ENCODE measurements at places on chromosomes 6 and 20.
A peak's percentile ranks its signal among the peaks of the same experiment; 100 is the strongest.

- no peak for DNase-seq
Measured at GRCh38 chr20:37520419-37520955, 563 bp upstream of the NNAT start.

GRCh38 chr6:69664551-69664950 lies 132.3 kb downstream of the LMBRD1 start:
- DNase-seq = no peak

- DNase-seq = no peak
Measured at GRCh38 chr6:13278991-13279390, 49.3 kb downstream of the TBC1D7 start.

GRCh38 chr20:49203011-49203410 lies 14.9 kb upstream of the STAU1 start:
- no peak for DNase-seq

DNA sequence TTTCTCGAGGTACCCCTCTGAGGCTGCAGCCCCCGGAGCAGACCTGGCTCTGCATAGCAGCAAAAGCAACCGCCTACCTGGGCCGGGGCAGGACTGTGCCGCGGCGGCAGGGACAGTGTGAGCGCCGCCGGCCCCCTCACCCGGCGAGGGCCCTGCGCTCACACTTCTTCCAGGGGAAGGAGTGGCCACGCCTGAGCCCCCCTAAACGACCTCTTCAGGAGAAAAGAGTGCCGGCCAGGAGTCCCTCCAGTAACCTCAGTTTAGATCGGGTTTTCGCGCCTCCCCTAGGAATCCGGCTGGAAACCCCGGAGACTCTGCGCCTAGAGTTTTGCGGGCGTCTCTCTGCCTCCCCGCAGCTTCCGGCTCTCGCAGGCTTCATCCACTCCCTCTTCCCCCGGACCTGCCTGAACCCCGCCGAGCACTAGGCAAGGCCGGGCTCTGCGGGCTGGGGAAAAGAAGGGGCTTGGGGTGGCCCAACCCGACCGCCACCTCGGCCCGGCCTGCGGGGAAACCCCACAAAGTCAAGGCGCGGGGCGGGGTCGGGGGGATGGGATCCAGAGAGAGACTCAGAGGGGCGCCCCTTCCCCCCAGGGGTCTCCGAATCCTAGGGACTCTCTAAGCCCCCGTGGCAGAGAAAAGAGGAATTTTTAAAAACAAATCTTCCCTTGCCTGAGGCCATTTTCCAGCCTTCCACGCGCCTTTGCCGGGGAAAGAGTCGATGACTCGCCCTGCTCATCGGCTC lies 558 bp downstream of the LINC00237 start:
- DNase-seq = no peak

DNA sequence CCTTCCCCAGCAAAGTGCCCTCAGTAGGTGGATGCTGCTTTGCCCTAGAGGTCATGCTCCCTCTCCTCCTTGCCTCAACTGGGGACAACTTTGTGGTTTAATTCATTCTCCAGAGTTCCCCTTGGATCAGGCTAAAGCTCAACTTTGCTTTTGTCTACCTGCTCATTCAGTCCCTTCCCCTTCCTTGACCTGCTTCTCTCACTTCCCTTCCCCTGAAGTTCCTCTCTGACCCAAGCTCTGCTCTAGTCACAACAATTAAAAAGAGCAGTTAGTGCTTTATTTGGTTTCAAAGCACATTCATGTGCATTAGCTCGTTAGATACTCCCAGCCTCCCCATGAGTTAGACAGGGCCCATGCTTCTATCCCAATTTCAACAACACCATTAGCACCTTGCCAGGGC lies 71.3 kb downstream of the DZANK1 start:
- DNase-seq = no peak

GRCh38 chr20:31770243-31770642 lies 31.2 kb downstream of the TPX2 start:
- DNase-seq = no peak

- DNase-seq = no peak
Measured at GRCh38 chr6:146357578-146358430, 185.8 kb upstream of the RAB32 start.

DNA sequence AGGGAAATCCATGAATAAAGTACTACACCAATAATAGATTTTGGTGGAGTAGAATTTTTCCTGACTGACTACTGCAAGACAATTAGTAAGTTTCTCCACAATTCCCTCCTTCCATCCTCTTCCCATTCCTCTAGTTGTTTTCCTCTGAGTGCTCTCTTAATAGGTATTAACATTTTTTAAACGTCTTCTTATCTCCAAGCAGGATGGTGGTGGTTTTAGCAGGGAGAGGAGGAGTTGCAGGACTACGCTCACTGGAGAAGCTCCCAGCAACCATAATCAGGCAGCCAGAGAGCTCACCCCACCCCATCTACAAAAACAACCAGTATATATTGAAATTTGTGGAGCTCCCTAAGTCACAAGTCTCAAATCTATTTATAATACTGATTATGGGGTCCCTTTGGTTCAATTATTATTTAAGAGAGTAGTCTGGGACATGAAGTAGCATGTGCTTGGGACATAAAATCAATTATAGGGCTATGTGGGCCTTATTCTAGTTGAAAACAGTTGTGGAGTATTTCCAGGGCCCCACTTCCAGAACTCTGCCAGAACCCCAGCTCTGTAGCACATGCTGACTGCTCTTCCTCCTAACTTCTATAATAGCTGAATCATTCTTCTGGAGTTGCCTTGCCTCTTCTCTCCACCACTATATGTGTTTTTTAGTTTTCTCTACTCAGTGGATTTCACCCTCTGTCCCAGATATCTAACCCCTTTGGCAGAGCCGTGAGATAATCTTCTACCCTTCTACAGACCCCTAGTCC lies 49.8 kb downstream of the MYB start:
- DNase-seq = no peak

GRCh38 chr6:34027445-34027936 lies 118.4 kb downstream of the GRM4 start:
- DNase-seq = peak; percentile 51

DNA sequence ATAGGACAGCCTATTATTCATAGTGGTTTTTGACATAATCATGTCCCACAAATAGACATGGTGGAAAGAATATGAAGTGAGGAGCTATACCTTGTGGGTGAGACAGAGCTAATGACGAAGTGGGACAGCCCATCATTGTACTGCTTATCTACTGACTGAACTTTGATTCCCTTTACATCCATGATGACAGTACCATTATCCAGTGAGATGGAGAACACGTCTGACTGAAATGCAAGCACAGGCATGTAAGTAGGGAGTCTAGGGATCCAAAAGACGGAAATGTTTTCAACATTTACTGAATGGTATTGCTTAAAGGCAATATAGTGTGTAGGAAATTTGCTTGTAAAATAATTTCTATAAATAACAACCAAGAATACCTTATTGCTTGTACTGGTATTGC lies 43.5 kb downstream of the FAM229B start:
- DNase-seq = no peak

- DNase-seq = no peak
Measured at GRCh38 chr6:20840675-20841074, 306.4 kb downstream of the CDKAL1 start.

DNA sequence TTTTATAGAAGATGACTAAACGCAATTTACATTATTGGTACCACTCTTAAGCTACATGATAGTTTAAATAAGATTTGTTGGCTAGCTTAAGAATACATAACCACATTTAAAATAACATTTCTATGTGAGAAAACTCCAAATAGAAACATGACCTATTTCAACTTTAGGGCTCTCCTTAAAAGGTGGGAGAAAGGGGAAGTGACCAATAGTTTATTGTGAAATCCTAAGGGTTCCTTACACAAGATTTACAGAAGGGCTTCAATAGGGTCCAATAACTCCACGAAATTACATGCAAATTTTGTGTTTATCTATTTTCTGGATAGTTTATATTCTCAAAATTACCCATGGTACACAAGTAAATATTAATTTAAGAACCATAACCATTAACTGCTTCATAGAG lies 91.6 kb upstream of the DST start:
- no peak for DNase-seq

DNA sequence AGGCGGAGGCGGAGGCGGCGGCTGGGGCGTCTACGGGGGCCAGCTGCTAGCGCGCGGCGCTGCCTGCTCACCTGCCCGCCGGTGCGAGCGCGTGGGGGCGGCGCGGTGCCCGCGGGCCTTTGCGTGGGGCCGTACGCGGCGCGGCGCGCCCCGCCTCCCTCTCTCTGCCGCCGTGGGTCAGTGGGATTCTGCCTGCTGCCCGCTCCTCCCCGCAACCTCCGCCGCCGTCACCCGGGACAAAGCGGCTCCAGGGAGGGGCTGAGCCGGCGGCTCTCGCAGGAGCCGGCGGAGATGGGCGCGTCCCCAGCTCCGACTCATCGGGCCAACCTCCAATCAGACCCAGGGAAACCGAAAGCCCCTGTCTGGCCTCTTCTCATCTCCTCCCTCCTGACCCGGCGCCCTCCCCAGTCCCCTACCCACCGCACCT lies at the start of gene RCAN2:
TSS of gene RCAN2 (minus strand) at position 249 of the 427 bp plus-strand sequence.
- no peak for DNase-seq

- no peak for DNase-seq
Measured at GRCh38 chr6:86949771-86950170, 12.4 kb downstream of the HTR1E start.

- DNase-seq = no peak
Measured at GRCh38 chr6:33197431-33198048, 2.9 kb downstream of the RXRB start.

- no peak for DNase-seq
Measured at GRCh38 chr6:24255676-24256075, 102.2 kb downstream of the DCDC2 start.

DNA sequence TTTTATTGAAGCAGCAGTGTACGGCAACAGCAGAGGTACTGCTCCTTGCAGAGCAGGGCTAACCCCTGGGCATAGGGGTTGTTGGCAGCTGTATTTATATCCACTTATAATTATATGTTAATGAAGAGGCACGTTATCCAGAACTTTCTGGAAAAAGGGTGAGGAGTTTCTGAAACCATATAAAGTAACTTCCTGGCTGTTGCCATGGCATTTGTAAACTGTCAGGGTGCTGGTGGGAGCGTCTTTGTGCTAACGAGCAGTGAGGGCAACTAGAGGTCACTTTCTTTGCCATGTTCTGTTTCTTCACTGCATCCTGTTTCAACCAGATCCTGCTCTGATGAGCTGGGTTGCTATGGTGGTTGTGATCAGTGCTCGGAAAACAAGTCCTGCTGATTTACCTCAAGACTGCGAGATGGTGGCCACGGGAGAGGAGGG lies 11.1 kb upstream of the ARFGEF2 start:
- no peak for DNase-seq

GRCh38 chr20:51373713-51374455 lies 168.6 kb downstream of the NFATC2 start:
- no peak for DNase-seq

DNA sequence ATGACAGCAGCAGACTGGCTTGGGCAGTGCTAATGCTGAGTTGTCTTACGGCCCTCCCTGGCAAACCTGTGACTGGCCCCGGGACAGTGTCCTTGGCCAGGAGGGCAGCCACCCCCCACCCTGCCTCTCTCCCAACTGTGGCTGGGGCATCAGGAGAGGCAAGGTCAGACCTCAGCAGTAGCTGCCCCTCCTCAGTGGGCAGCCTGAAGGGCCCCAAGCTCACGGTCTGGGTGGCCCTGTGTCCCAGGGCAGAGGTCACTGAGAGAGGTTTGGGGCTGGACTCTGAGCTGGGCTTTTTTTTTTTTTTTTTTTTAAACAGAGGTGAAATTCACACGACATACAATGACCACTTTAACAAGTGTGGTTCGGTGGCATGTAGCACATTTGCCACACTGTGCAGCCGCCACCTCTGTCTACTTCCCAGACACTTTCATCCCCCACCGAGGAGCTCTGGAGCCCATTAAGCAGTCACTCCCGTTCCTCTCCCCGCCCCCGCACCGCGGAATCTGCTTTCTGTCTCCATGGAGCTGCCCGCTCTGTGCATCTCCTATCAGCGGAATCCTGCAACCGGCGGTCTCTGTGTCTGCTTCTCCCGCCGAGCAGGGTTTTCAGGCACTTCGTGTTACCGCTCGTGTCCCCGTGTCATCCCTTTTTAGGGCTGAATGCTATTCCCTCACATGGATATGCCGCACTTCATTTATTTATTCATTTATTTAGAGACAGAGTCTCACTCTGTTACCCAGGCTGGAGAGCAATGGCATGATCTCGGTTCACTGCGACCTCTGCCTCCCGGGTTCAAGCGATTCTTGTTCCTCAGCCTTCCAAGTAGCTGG lies 67.9 kb upstream of the GATA5 start:
- no peak for DNase-seq

DNA sequence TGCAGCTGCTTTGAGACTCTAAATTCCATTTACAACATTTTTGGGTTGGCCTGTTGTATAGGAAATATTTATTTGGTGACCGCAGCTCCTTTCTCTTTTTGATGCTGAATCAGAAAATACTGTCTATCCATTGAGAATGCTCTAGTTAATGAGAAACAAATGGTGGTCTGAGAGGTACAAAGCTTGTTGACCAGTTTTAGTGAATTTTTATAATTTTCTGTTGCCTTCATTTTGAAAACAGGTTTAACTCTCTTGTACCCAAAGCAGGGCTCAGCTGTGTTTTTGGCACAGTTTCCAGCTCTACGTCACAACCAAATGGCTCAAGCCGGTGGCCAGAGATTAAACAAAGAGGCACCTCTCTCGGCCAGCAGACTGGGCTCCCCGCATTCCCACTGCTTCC lies 113.2 kb downstream of the FNDC1 start:
- DNase-seq = no peak

GRCh38 chr6:79947191-79948186 lies at the start of gene ELOVL4:
ELOVL4 (minus strand) TSS chr6:79947553; CDS start chr6:79947279, 274 bp downstream.
- peak; percentile 37 for DNase-seq

- DNase-seq = no peak
Measured at GRCh38 chr6:45476341-45476740, 98.6 kb upstream of the SUPT3H start.

GRCh38 chr20:46631212-46631869 lies 19.9 kb downstream of the SLC13A3 start:
- DNase-seq = no peak

- DNase-seq = no peak
Measured at GRCh38 chr6:40888456-40888990, 150.5 kb downstream of the UNC5CL start.

DNA sequence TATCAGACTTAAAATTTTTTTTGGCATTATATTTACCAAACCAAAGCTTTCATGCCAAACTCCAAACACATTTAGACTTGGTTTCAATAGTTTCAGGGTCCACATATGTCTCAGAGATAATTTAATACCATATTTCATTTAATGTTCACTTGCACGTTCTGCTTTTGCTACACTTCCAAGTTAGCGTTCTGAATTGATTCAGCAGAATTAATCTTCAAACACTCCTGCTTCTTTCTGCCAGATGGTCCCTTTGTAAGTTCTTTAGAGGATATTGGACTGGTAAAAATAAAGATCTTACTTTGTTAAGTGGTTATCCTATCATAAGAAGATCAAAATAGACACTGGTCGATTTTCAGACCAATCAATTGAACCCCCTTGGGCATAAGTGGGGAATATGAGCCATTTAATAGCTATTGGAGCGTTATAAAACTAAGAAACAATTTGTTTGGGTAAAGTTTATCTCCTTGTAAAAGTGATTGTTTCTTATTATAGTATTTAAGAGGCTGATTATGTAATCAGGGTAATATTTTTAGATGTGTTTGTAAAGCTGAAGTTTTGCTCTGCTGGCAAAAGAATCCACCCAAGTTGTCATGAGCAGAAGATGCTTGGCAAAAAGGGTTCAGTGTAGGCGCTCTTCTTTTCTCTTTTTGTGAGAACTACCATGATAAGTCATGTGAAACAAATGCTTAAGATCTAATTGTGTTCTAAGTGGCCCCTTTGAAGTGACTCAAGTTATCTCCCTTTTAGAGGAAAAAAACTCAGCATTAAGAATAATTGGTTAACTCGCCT lies 92.2 kb downstream of the MCHR2 start:
- DNase-seq = no peak

Data from stimulated activated CD8-positive, alpha-beta memory T cell treated with anti-CD3 and anti-CD28 coated beads, Interleukin-7, amount 100 ng/mL, for 1 hour (primary cell).